ENCODE measurements at places on chromosomes 3 and 15.

- no peak for ATAC-seq
Measured at GRCh38 chr3:106759731-106760130, 617.5 kb upstream of the CCDC54 start.

DNA sequence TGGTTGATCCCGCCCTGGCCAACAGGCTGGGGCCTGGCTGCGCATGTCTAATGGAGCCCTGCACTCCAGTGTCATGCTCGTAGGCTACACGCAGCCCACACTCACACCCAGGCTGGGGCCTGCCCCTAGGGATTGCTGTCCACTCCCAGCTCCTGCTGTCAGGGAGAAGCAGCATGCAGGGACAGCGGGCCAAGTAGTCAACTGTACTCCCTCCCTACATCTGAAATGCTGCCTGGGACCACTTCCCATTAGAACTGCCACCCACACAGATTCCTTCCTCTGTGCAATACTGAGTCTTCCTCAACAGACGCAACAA is 16.1 kb downstream of the ALS2CL start:
- no peak for ATAC-seq

- ATAC-seq, result no peak
Measured at GRCh38 chr3:161576714-161577510, 80.3 kb downstream of the OTOL1 start.

- no peak for ATAC-seq
Measured at GRCh38 chr15:37898362-37898761, 36.1 kb upstream of the TMCO5A start.

- no peak for ATAC-seq
Measured at GRCh38 chr3:97927704-97928103, 44.5 kb downstream of the RIOX2 start.

DNA sequence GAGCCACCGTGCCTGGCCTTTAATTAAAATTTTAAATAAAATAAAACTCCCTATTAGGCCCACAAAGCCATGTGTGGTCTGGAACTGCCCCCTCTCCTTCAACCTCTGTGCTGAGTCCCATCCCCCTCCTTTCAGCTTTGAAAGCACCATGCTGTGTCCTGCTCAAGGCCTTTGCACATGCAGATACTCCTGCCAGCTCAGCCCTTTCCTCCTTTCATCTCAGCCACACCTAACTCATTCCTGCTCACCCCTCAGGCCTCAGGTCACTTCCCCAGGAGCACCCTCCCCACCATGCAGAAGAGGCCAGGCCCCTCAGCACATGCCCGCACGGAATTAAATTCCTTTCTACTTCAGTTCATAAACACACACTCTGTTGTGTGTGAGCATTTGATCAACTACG is 28.1 kb downstream of the ATRIP start:
- ATAC-seq, result no peak

GRCh38 chr3:16243706-16244490 is 20.8 kb downstream of the DPH3 start:
- ATAC-seq, result no peak

DNA sequence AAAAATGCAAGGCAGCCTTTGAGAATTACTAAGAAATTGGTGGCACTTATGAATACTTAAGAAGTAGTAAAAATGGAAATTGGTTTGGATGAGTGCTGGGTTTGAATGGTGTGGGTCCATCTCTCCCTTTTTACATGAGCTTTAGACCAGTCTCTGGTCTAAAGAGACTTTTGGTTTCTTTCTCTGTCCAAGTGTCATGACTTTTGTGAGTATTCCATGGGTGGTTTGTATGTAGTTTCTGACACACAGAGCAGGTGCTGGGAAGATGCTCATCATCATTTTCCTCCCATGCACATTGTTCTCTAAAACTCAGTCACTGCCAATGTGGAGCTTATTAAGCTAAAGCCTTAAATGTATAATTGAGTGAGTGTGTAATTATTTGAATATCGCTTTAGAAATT is 63.5 kb downstream of the KAT2B start:
- no peak for ATAC-seq

- ATAC-seq, result no peak
Measured at GRCh38 chr15:99605990-99606389, 40.2 kb downstream of the MEF2A start.

DNA sequence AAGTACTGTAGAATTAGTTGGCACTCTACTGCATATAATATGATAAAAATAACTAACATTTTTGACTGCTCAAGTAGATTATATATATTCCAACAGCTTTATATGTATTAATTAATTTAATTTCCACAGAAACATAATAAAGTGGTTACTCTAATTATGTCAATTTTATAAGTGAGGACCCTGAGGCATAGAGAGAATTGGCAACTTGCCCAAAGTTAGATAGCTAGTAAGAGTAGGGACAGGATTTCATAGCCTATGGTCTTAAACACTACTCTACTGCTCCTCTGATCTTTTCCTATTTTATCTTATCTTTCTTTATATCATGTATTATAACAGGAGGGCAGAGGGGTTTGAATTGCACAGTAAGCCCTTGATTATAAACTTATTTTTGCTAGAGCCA is 418.7 kb upstream of the SGO1 start:
- no peak for ATAC-seq

GRCh38 chr3:44685128-44685800 is 27.2 kb upstream of the ZNF502 start:
- peak; percentile 90 for ATAC-seq

GRCh38 chr3:151949706-151950105 is 76.3 kb downstream of the SUCNR1 start:
- no peak for ATAC-seq

DNA sequence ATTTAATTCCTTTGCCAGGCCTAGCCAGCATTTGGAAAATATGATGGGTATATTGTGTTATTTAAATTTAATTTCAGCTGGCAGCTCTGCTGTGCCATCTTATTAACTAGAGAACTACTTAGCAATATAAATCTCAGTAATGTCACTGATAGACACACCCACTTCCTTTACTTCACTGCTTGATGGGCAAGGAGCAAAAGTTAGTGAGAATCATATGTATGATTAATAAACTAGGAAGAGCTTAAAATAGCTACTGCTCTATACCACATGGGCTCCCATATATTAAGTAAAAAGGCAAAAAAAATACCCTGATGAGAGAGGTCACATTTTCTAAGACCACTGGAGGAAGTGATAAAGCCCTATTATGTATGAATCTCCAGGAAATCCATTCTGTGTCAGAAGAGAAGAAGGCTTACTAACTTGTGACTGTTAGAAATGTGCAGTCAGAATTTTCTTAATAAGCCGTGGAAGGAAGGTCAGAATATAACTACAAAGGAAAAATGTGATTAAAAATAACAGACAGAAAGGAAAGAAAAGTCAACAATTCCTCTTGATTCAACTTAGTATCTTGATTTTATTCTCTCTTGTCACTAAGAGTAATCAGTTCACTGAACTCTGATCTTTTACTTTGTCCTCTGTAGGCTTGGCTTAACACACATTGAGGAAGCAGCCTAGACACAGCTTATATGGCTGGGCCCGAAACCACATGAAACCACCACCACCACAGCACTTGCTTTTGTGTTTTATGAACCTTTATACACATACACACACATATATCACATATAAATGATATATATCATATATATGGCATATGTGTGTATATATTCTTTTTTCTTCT is 1233.9 kb upstream of the ALCAM start:
- ATAC-seq, result no peak

- ATAC-seq, result no peak
Measured at GRCh38 chr15:25780479-25781255, 82.5 kb downstream of the ATP10A start.

DNA sequence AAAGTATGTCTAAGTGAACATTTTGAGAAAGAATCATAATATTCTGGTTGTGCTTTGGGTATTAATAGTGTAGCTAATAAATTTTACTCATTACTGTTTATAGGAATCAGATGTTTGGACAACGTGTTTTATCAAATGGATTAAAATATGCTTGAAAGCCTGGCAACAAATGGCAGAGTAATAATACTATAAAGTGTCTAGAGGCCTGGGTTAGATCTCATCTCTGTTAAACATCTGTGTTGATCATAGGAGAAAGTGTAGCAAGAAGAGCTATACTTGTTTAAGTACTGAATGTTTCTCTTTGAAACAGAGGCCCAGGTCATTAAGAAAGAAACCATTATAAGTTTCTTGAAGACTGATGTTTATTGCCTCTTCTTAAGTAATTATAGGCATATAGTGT is 30.5 kb downstream of the VPS8 start:
- ATAC-seq, result no peak

GRCh38 chr3:120145542-120146285 is 51.5 kb upstream of the GSK3B start:
- no peak for ATAC-seq

DNA sequence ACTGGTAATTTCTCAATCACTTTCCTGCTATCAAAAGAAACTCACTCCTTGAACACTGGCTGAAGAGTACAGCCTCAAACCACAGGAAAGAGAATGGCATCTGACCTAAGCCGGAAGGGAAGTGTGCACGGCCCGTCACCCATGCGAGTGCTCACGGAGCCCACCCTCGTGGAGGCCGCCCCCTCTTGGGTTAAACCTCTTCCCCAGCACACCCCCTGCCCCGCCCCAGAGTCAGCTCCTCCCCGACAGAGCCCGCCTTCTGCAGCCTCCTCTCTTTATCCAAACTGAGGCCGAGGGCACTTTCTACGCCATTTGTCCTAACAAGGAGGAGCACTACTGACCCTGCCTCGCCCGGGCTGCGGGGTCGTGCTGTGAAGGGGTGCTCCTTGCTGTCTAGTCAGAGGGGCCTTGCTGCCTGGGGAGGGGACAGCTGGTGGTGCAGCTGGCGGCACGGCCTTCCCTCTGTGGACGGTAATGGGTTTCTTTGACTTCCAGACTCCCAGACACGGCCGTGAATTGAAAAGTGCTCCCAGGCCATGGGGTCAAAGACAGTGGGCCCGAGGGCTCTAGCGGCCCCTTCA is 137.7 kb downstream of the NSMCE3 start:
- no peak for ATAC-seq

DNA sequence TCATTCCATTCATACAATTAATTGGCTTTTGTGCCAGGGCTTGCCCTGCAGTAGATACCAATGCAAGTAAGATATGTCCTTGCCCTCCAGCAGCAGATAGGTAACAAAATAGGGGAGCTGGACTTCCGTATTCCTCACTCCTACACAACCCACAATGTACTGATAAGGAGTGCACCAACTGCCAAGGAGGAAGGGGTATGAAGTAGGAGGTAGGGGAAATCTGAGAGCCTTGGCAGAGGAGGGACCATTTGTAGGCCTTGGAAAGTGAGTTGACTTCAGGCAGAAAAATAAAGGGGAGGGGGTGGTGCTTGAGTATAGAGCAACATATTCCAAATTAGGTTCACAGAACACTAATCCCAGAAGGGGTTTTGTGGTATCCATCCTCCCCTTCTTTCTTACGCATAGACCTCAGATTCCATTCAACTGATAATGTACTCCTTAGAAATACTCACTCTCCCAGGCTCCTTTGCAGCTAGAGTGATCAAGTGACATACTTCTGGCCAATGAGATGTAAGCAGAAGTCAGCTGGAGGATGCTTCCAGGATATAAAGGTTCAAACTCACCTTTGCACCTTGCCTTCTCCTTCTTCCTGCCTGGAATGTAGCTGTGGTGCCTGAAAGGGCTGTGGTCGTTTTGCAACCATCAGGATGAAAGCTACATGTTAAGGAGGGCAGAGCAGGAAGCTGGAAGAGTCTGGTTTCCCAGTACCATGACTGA is 127.1 kb upstream of the SMAD3 start:
- no peak for ATAC-seq

GRCh38 chr3:115245438-115245837 is 98.3 kb upstream of the ZBTB20 start:
- no peak for ATAC-seq

Data from gastroesophageal sphincter (tissue), 4 donors.